Smooth muscle cell of the brain vasculature (primary cell): ENCODE measurements at places on chromosomes 13 and 19.

DNA sequence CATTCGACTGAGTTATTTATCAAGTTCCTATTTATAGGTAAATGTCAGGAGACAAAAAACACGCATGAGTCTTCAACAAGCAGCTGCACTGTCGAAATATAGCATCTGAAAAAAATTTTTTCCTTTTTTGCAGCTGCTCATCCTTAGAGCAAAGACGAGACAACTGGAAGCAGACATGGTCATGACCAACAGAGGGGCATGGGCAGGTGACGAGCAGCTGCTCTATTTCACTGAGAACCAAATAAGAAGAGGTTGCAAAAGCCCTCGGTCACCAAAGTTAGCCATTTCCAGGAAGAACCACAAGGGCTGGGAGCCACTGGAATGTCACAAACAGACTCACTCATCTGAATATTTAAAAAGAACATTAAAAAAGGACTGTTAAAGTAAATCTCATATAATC lies 22.2 kb downstream of the SOHLH2 start:
- no peak for DNase-seq

GRCh38 chr13:82729401-82729800 lies 1152.9 kb downstream of the SLITRK1 start:
- no peak for DNase-seq

GRCh38 chr19:42178791-42179674 lies 38.4 kb downstream of the DEDD2 start:
- no peak for DNase-seq

- DNase-seq: no peak
Measured at GRCh38 chr19:6680141-6680540, 10.2 kb upstream of the TNFSF14 start.

DNA sequence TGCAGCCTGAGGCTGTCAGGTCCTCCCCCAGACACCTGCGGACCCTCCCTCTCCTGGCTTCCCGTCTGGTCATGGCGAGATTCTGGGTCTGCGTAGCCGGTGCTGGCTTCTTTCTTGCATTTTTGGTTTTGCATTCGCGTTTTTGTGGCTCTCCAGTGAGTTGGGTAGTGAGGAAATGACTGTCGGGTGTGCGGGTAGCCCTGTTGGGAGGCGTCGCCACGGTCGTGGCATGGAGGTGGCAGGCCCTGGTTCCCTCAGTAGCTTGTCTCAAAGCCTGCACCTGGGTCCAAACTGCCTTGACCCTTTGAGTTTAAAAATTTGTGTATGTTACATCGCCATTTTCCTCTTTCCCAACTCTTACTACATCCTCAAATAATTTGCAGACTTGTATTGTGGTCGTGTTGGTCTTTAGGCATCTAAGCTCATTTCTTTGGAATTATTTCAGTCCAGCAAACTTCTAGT lies 344 bp downstream of the NHLRC3 start:
- no peak for DNase-seq

- DNase-seq: no peak
Measured at GRCh38 chr19:31263328-31263727, 85.9 kb downstream of the TSHZ3 start.

GRCh38 chr13:22915442-22916082 lies 265.2 kb upstream of the SGCG start:
- DNase-seq: no peak

GRCh38 chr19:23969630-23970029 lies 54.9 kb downstream of the ZNF726 start:
- no peak for DNase-seq

DNA sequence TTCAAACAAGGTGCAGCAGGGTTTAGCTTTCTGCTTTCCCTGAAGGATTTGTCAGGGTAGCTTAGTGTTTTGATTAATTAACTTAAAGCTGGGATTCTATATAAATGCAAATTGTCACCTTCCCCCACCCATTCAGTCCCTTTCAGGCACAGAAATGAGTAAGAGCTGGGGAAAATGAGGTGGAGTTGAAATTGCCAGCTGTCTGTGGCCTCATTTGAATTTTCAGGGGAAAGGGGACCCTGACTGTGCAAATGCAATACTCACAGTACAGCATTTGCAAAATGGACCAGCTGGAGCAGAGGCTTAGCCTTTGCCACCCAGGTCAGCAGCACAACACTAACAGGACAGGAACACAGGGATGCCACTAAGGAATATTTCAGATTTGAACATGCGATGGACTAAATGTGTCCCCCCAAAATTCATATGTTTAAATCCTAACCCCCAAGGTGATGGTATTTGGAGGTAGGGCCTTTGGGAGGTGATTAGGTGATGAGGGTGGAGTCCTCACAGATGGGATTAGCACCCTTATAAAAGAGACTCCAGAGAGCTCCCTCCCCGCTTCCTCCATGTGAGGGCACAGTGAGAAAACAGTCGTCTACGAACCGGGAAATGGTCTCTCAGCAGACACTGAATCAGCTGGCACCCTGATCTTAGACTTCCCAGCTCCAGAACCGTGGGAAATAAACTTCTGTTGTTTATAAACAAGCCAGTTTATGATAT lies 59.5 kb upstream of the CYSLTR2 start:
- no peak for DNase-seq

- no peak for DNase-seq
Measured at GRCh38 chr13:46582190-46582589, 29.2 kb downstream of the LRCH1 start.

GRCh38 chr13:38690231-38690630 lies 3.4 kb downstream of the FREM2 start:
- no peak for DNase-seq

- no peak for DNase-seq
Measured at GRCh38 chr19:30788105-30788765, 416.1 kb downstream of the ZNF536 start.

- DNase-seq: no peak
Measured at GRCh38 chr19:3987619-3988371, 2.5 kb upstream of the EEF2 start.

- no peak for DNase-seq
Measured at GRCh38 chr19:6032381-6032780, 54.4 kb upstream of the RANBP3 start.

GRCh38 chr19:13343514-13343913 lies 162.8 kb downstream of the CACNA1A start:
- no peak for DNase-seq

- DNase-seq: no peak
Measured at GRCh38 chr13:25046274-25046984, 49.5 kb upstream of the PABPC3 start.

- no peak for DNase-seq
Measured at GRCh38 chr19:10718205-10719196, 622 bp downstream of the DNM2 start.

DNA sequence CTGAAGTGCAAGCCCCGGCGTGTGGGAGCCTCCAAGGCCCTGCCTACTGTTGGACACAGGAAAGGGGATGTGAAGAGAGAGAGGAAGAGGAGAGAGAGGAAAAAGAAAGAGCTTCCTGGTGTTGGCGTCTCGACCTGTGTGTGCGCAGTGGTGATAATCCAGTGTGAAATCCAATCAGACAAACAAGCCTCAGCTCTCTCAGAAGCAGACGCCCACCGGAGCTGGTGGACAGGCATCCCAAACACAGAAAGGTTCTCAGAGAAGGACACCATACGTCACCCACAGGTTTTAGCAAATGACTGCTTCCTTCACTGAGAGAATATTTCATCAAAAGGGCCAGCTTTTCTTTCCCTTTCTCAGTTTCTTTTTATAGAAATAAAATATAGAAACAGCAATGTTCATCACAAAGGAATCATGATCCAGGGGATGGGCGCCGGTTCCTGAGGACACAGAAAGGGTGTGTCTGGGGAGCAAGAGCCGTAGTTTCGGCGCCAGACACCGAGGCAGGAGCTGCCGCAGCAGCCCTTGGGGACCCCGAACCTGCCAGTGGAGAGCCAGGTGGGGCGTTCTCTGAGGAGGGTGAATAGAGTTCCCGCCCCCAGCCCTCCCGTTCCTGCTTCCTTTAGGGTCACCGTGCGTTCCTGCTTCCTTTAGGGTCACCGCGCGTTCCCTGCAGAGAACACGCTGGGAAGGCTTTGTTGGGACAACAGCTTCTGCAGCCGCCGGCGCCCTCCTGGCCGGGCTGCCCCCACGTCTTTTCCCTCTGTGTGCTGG lies 145.8 kb upstream of the SOX1 start:
- DNase-seq: no peak

DNA sequence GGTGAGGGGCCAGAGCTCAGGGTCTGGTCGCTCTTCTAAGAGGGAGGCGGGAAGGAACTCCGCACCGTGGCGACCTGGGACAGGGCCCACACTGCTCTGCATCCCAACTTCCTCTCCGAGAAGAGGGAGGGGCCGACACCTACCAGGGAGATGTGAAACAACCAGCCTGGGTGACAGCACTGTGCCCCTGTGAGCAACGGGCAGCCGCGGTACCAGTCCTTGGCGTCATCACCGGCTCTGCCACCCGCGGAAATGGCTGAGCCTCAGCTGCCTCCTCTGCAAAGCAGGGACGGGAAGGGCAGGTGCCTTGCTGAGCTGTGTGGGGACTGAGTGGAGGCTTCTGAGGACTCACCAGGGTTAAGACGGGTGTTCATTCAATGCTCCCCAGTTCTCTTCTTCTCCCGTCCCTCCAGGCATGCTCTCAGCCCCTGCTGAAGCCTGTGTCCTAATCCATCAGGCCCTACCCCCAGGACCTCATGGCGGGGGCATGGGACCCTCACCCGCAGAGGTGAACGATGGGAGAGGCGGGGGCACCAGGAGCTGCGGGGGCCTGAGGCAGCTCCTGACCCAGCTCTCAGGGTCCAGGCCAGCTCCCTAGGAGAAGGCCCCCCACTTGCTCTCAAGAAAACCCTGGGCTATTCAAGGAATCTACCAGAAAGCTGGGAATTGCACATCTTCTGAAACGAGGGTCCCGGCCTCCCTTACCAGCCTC lies 9.3 kb downstream of the ZNF787 start:
- no peak for DNase-seq

- no peak for DNase-seq
Measured at GRCh38 chr19:277581-278165, 13.5 kb downstream of the PLPP2 start.

DNA sequence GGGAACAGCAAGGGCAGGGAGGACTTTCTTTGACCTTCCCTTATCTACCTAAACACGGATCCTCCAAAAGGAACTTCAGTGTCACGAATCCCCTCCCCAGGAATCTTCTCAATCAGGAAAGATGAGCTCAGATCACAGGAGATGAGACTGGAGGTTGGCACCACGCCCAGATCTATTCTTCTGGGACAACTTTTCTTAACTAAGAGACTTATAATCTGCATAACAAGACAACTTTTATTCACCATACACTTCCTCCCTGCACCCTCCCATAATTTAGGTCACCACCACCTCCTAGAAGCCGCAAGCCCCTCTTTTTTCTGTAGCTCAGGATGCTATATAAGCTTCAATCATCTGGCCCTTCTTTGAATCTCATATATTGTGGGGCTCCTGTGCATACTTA lies 19.2 kb upstream of the AKT2 start:
- DNase-seq: no peak

DNA sequence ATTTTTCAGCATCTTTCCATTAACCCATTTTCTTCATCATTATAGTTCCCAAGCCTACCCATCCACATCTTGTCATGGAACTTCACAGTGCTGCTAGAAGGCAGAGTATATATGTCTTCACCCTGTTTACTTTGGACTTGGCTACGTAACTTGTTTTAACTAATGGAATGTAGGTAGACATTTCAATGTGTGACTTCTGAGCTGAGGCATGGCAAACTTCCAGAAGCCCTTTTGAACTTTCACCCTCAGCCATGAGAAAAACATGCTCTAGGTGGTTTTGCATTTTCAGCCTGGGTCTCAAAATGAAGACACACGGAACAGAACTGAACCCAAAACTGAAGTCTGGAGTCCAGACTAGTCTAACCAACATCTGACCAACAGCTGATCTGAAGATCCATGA lies 3.2 kb downstream of the TEX30 start:
- no peak for DNase-seq

DNA sequence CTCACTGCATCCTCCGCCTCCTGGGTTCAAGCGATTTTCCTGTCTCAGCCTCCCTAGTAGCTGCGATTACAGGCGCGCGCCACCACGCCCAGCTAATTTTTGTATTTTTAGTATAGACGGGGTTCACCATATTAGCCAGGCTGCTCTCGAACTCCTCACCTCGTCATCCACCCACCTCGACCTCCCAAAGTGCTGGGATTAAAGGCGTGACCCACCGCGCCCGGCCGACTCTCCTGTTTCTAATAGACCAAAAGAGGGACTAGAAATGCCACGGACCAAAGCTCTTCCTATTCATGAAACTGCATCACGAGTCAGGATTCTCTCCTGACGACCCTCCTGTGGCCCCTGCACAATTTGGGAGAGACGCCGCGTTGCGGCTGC lies 563 bp downstream of the ZNF43 start:
- DNase-seq: no peak

GRCh38 chr19:28949535-28949934 lies 263.4 kb downstream of the UQCRFS1 start:
- no peak for DNase-seq

DNA sequence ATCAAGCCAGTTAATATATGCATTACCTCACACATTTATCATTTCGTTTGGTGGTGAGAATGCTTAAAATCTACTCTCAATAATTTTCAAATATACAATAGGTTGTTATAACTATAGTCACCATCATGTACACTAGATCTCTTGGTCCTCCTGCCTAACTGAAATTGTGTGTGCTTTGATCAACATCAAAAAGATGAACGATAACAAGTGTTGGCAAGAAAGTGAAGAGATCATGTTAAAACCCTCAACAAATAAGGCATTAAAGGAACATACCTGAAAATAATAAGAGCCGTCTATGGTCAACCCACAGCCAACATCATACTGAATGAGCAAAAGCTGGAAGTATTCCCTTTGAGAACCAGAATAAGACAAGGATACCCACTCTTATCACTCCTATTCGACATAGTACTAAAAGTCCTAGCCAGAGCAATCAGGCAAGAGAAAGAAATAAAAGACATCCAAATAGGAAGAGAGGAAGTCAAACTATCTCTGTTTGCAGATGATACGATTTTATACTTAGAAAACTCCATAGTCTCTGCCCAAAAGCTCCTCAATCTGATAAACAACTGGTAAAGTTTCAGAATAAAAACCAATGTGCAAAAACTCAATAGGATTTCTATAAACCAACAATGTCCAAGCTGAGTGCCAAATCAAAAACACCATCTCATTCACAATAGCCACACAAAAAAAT lies 27.9 kb upstream of the OR10H1 start:
- DNase-seq: no peak

DNA sequence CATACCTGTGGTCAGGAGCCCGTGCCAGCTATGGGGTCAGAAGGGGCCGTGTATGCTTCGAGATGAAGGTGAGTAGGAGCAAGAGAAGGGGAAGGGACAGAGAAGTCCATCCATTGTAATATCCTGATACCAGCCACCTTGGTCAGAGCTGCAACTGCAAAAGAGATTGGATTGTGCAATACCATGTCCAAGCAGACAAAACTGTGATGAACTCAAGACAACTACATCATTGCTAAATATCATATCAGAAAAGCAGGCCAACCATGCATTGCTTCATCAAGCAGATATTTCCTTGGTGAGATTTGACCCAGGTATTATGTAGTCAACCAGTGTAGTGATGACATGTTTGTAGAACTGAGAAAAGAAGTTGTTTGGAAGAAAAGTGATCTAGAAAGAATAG lies 12.1 kb downstream of the HNRNPUL1 start:
- DNase-seq: no peak
